ENCODE measurements at places on chromosomes 5 and 9.

DNA sequence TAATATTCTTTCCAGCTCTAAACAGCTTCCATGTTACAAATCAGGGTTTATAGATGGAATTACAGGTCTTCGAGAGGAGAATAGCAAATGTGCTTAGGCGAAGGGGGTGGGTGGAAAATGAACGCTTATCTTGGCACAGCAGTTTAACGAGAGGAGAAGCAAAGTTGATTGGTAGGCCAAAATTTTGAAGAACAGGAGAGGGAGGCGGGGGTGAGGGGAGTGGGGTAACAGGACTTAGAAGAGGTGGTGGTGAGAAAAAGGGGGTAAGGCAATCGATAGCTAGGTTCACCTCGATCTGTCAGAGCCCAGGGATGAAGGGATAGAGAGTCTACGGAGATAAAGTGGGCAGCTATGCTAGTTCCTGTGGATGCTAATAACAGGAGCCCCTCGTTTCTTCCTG is 764 bp downstream of the ANKRA2 start:
- DNase-seq: no peak

GRCh38 chr9:92887880-92888338 is 10.1 kb upstream of the ZNF484 start:
- DNase-seq: no peak

- DNase-seq: no peak
These were observed 94.6 kb downstream of the ADAMTS2 start for GRCh38 chr5:179250561-179251225.

- DNase-seq: no peak
These were observed 19.7 kb downstream of the MYO10 start for GRCh38 chr5:16916262-16916878.

DNA sequence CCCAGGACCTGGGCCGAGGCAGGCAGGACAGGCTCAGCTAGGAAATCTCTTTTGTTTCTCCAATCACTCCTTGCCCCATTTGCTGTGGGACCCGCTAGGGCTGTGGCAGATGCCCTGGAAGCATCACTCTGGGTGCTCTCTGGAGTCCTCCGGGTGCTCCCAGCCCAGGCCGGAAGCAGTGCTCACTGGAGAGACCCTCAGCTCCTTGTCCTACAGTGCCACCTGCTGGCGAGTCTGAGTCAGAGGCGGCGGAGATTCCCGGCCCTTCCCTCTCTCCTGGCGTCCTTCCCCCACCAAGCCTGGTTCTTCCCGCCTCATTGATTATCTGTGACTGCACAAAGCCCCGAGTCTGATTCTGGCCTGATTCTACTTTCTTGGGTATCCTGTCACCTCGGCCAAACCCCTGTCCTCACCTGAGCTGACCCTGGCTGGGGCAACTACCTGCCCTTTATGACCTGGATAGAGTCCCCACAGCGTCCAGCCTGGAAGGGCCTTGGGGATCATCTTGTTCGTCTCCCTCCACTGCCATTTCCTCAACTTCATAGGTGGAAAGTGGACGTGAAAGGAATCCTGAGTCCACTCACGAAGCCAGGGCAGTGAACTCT is 7.3 kb upstream of the BARHL1 start:
- DNase-seq: no peak

DNA sequence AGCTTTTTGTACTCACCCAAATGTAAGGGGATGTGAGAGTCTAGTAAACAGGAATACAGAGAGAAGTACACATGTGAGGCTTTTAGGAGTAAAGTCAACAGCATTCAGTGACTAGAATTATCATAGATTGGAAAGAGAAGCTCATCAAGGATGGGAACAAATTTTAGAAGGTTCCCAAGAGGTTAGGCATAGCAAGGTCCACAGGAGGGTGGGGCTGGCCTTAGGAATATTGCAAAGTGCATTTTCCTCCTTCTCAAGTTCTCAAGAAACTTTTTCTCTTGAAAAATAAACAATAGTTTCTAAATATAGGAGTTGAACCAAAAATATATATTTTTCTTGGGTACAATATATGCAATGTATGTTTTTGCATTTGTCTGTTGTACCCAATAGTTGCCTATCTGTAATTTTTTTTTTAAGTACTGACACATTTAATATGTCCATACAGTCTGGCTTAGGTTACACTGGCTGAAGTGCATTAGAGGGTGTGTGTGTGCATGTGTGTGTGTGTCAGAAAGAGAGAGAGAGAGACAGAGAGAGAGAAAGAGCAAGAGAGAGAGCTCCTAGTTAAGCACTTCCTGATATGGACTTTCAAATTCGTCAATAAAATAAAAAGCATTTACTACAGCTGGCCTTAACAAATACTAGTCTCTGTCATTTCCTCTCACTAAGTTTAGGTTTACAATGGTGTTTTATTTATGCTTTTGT is 62.2 kb downstream of the SNX18 start:
- DNase-seq: no peak

DNA sequence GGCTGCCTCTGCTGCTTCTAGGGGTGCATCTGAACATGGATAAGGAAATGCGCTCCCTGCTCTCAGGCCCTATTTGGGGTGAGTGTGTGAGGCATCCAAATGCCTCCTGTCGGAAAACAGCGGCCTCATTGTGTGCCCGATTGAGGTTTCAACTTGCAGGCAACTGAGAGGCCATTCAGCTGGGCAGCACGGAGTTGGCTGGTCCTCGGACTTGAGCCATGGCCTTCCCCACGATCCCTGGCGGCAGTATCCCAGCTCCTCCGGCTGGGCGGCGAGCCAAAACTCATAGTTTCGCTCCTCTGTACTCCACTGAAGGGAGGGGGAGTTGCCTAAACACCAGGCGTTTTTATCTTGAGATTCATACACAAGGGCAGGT is 597.3 kb upstream of the SGCD start:
- DNase-seq: no peak

- DNase-seq: no peak
These were observed 448.6 kb upstream of the MPDZ start for GRCh38 chr9:13728131-13728530.

DNA sequence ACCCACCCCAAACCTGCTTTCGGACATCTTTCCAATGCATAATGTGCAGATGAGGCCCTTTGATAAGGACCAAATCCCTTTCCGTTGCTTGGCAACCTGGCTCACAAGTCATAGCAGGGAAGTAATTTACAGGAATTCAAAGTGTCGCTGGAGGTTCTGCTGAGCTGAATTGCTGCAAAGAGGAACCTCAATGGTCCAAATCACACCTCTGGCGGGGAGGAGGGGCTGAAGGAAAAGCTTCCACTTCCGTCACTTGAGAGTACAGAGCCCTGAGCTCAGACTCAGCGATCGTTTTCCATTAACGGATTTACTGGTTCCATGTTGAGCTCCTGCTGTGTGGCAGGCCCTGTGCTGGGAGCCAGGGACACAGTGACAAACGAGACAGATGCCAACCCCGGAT is 99.3 kb downstream of the KCNIP1 start:
- DNase-seq: no peak

DNA sequence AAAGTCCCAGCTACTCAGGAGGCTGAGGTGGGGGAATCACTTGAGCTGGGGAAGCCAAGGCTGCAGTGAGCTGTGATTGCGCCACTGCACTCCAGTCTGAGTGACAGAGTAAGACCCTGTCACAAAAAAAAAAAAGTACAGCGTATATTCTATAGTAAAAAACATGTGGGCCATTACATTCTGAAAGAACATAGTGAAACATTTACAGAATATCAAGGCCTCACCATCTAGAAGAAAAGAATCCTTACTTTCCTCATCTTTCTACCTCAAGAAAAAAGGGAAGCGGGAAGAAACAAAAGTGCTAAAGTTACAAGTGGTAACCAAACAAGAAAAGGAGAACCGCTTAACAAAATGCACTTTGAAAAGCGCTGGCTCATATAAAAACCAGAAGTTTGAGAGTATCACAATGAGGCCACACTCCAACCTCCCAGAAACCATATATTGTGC is 5.7 kb upstream of the SYK start:
- no peak for DNase-seq

DNA sequence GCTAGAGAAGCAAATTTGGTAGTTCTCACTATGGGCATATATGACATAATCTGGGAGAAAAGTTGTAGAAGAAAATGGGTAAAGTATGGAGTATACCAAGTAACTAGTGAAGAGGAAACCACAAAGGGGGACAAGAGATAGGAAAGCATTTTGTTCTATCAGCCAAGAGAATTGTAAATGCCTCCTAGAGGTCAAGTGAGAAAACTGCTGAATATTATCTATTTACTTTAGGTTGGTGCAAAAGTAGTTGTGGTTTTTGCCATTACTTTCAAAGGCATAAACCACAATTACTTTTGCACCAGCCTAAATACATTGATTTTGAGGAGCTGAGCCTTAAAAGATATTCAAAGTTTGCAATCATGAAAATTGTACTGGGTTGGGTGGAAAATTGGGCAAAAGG is 126.7 kb upstream of the GRHPR start:
- DNase-seq: no peak

GRCh38 chr5:145768863-145769262 is 66.3 kb downstream of the PRELID2 start:
- DNase-seq: no peak

- DNase-seq: no peak
These were observed 16.1 kb upstream of the LNPEP start for GRCh38 chr5:96919754-96920197.

GRCh38 chr9:98552331-98552730 is 156.4 kb downstream of the GABBR2 start:
- DNase-seq: peak; percentile 62

DNA sequence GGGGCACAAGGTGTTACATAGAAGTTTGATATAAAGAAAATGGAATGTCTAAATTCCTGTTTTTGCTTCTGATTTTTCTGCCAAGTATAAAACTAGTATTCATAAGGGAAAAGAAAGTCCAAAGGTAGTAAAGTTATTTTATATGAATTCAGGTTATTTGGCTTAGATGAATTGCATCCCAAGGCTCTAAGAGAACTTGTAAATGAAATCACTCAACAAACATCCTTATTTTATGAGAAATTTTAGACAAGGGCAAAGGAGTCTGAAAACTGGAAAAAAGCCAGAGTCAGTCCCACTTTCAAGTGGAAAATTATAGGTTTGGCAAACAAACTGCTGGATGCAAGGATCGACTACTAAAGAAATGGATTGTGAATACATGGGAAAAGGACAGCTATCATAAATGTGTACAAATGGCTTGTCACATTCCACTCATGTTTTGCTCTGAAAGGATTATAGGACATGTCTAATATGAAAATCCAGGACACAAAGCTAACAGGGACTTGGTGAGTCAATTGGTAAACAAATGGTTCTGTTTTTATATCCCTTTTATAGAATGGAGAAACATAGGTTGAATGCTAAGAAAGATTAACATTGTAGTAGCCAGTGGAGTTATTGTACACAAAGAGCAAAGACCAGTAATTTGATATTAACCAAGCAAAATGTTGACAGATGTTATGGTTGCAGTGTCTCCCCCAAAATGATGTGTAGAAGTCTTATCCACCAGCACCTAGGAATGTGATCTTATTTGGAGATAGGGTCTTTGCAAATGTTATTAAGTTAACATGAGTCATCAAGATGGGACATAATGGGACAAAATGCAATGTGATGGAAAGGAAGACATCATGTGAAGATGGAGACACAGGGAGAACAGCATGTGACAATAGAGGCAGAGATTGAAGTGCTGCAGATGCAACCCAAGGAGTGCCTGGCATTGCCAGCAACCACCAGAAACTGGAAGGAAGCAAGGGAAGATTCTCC is 495.7 kb downstream of the TLE1 start:
- DNase-seq: no peak

DNA sequence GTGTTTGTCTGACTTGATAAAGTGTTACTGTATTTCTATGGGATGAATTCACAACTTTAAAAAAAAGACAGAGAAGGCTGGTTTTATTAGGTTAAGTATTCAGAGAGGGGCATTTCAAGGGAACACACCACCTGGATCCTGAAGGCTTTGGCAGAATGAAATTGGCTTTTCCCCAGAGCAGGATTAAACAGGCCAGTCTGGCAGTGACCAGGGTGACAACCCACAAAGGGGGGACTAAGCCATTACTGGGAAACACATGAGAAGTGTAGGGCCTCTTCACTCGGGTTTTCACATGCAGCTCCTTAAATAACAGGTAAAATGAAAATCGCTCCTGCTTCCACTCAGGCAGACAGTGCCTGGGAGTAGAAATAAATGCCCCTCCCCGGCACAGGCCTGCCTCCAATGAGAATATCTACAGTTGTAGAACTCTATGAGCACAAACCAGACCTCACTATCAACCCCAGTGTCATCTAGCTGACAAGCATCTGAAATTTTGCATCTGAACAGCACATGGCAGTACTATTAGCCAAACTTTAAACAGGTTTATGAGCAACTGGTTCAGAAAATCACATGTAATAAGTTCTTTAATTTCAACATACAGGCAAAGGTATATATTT is 85.8 kb downstream of the LHFPL2 start:
- DNase-seq: peak; percentile 62

GRCh38 chr9:92349771-92350739 is 24.3 kb downstream of the CENPP start:
- no peak for DNase-seq

GRCh38 chr5:97943036-97943435 is 760.0 kb upstream of the RIOK2 start:
- no peak for DNase-seq

- no peak for DNase-seq
These were observed 511 bp downstream of the ARL15 start for GRCh38 chr5:54309691-54310432.

DNA sequence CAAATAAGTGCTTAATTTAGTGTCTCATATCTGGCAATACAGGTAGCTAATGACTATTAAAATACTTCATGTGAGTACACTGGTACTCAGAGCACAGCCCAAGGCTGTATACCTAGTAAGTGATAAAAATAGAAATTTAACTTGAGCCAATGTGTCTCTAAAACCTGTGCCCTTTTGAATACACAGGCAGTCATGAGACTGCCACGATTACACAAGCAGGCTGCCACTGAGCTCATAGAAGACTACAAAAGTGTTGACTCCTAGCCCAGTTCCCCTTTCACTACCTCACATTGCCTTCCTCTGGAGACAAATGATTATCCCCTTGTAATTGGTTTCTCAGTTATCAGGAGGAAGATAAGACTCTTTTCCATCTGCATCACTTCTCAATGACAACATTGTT is 66.3 kb upstream of the PAPPA start:
- no peak for DNase-seq

GRCh38 chr5:137206030-137206715 is 293.0 kb downstream of the SPOCK1 start:
- DNase-seq: no peak

DNA sequence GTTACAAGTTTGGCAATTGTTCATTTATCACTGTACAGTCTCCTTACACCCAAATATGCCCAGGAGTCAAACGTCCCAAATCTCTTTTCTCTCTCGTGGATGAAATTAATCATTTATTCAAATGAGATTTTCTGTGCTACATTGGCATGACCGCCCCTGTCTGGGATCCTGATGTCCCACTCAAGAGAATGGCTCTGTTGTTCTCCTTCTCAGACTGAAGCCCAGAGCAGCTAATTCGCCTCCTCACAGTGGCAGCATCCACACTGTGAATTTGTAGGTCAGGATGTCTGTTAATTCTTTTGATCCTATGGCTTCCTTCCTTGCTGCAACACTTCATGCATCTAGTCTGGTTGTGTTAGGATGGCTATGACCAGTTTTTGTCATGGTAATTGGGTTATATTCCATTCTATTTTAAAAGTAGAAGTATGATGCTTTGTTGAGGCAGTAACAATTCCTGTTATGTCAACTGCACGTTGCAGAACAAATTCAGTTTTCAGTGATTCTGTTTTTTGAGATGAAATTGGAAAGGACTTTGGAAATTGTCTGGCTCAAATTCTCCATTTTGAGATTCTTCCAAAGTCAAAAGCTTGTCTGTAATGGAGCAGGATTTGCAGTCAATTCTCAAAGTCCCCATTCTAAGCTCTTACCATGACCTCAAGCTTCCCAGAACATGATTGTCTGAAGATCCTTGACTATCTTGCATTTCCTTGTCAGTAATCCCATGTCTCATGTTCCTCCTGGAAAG is 141.5 kb upstream of the GAS1 start:
- no peak for DNase-seq

- no peak for DNase-seq
These were observed 109.6 kb upstream of the CNTLN start for GRCh38 chr9:17025281-17025680.
